ENCODE measurements at places on chromosomes 3 and 15. TPM values are rescaled to one million over a fixed set of nuclear protein-coding genes. Genes with fewer than 3 reads are reported as not detected.

The ALG1L2 gene
- total RNA-seq: not detected

DNA sequence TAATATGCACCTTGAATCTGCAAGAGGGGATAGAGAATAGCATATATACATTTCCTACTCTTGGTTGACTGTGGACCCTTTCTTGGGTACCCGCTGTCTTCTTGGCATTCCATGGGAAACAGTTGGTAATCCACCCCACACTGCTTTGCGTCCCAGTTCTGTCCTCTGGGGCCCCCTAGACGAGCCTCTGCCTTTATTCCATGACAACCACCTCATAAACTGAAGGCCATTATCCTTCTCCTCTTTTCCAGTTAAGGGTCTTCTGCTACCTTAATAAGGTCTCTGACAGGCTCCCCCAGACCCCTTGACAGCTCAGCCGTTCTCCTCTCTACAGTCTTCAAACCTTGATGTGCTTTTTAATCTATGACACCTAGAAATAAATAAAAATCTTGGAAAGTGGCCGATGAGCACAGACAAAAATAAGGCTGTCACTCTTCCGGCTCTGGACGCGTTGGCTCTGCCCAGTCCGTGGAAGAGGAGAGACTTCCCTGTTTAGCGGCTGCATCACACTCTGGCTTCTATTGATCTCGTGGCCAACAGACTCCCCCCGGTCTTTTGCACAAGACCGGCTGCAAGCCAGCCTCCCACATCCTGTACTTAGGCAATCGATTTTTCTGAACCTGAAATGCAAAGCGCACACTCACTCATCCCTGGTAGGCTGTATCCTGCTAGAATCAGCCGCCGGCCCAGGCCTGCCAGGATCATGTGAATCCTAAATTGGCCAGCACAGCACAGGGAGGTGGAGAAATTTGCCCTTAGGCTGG is 251.0 kb upstream of the TLE3 start:
- DNase-seq: peak; percentile 76
- H3K4me3 ChIP-seq: no peak overlapping the region
- no peaks in the 10 kb centered on the region for H3K36me3 ChIP-seq
- H3K4me1 ChIP-seq: peaks cover 9% of the 10 kb centered on the region

- H3K27me3 ChIP-seq: no peaks in the 10 kb centered on the region
- peak; percentile 39 for DNase-seq
- no peaks in the 10 kb centered on the region for H3K4me1 ChIP-seq
Measured at GRCh38 chr15:64653757-64654156, 121.6 kb downstream of the RBPMS2 start.

The SENP8 gene
- total RNA-seq: 2.8 TPM

DNA sequence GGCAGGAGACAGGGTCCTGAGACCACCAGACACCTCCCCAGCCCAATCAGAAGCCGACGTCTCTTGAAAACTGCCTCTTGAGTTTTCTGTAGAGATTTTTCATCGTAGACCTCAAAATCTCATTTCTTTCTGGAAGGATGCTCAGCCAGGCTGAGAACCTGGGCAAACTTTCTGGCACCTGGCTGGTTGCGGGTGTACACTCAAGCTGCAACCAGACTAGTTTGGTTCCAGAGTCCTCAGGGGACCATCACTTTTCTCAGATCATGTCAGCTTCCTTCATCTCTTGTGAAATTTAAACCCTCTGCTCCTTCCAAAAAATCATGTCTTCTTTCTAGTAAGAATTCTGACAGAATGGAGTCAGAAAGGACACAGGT is 45.1 kb downstream of the CMTM7 start:
- H3K36me3 ChIP-seq: no peaks in the 10 kb centered on the region
- H3K4me3 ChIP-seq: no peak overlapping the region
- DNase-seq: no peak

DNA sequence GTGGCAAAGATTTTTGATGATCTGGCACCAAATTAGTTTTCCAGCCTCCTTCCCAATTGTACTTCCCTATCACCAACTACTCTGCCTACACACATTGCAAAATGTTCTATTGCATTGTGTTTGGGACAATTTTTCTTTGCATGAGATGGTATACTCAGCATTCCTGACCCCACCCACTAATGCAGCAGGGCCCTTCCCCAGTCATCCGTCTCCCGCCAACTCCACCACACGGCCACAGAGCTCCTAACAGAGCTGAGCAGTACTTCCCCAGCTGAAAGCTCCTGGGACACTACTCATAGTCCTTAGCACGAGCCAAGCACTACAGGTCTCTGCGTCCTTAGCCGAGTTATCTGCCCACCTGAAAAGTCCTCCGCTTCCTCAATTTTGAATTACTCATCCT is 34.2 kb downstream of the TXNRD3 start:
- H3K4me3 ChIP-seq: no peak overlapping the region
- peaks cover 46% of the 10 kb centered on the region for H3K4me1 ChIP-seq
- no peaks in the 10 kb centered on the region for H3K27me3 ChIP-seq
- H3K27ac ChIP-seq: peak overlapping the region; percentile 49
- DNase-seq: peak; percentile 55

- no peak overlapping the region for H3K4me3 ChIP-seq
- H3K27me3 ChIP-seq: no peaks in the 10 kb centered on the region
- no peak for DNase-seq
- no peaks in the 10 kb centered on the region for H3K36me3 ChIP-seq
- no peaks in the 10 kb centered on the region for H3K4me1 ChIP-seq
Measured at GRCh38 chr3:196962108-196962929, 6.3 kb downstream of the PIGZ start.

- no peaks in the 10 kb centered on the region for H3K36me3 ChIP-seq
- DNase-seq: no peak
Measured at GRCh38 chr3:3705090-3705775, 94.0 kb upstream of the LRRN1 start.

The SCG3 gene
- not detected for total RNA-seq

DNA sequence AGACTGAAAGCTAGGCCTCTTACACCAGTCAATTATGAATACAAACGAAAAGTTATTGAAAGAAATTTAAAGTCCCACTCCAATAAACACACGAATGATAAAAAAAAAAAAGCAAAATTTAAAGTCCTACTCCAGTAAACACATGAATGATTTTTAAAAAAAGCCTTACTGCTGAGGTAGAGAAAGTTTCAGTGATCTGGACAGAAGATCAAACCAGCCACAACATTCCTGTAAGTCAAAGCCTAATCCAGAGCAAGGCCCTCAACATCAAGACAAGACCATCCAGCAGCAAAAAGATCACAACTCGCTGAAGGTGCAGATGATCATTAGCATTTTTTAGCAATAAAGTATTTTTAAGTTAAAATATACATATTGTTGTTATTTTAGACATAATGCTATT is 95.6 kb upstream of the LIPC start:
- peaks cover 23% of the 10 kb centered on the region for H3K4me1 ChIP-seq
- no peaks in the 10 kb centered on the region for H3K27me3 ChIP-seq
- H3K27ac ChIP-seq: no peak overlapping the region
- no peaks in the 10 kb centered on the region for H3K36me3 ChIP-seq
- H3K4me3 ChIP-seq: no peak overlapping the region

DNA sequence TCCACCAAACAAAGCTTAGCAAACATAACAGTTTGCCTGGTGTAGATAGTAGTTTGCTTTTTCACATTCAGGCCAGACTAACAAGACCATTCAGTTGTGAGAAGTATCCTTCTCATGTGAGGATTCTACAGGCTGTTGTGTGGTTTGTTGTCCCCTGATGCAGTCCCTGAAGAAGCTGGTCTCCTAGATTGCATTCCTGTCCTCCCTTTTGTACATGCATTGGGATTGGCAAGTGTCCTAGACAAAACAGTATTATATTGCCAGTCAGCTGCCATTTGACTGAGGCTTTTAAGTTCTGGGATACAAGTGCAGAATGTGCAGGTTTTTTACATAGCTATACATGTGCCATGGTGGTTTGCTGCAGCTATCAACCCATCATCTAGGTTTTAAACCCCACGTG is 362.0 kb upstream of the IL12A start:
- DNase-seq: no peak
- no peak overlapping the region for H3K27ac ChIP-seq
- no peaks in the 10 kb centered on the region for H3K4me1 ChIP-seq
- H3K27me3 ChIP-seq: no peaks in the 10 kb centered on the region

DNA sequence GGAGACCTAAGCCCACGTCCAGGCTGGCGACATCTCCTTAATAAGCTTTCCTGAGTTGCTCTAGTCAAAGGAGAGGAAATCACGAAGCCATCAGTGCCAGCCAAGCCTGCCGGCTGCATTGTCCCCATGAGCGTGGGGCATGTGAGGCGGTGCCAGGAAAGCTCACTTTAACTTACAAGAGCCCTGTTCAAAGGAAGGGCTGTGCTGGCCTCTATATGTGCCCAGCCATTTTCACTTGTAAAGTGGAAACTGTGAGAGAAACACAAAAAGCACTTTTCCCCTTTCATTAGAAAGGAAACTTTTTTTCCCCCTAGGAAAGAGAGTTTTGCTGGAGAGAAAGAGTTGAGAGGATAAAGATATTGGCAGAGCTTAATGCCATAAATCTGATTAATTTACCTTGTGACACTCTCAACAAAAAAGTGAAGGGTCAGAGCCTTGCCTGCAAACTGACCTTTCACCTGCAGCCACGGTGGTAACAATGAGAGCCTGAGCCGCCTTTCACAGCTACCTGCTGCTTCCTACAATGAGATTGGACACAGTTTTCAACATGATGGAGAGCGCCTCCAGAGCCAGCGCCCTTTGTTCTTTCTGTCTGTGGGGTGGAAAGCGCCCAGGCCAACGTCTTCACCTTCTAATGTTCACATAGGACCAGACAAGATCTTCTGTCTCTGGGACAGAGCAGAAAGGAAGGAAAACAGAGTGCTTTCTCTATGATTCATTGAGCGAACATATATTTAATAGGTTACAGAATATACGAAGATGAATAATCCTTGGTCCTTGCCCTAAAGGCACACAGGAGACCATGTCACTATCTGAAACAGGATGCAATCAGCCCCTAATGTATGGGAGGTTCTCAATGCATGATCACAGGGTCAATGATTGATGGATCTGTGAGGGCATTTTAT is 233.1 kb upstream of the HES1 start:
- H3K27me3 ChIP-seq: peaks cover 29% of the 10 kb centered on the region
- H3K36me3 ChIP-seq: no peaks in the 10 kb centered on the region
- no peak overlapping the region for H3K27ac ChIP-seq
- H3K4me1 ChIP-seq: no peaks in the 10 kb centered on the region
- H3K4me3 ChIP-seq: no peak overlapping the region
- DNase-seq: no peak

- no peak overlapping the region for H3K27ac ChIP-seq
- H3K27me3 ChIP-seq: no peaks in the 10 kb centered on the region
- no peak overlapping the region for H3K4me3 ChIP-seq
- peak; percentile 21 for DNase-seq
- no peaks in the 10 kb centered on the region for H3K36me3 ChIP-seq
Measured at GRCh38 chr15:47720555-47720954, 3.2 kb downstream of the SEMA6D start.

DNA sequence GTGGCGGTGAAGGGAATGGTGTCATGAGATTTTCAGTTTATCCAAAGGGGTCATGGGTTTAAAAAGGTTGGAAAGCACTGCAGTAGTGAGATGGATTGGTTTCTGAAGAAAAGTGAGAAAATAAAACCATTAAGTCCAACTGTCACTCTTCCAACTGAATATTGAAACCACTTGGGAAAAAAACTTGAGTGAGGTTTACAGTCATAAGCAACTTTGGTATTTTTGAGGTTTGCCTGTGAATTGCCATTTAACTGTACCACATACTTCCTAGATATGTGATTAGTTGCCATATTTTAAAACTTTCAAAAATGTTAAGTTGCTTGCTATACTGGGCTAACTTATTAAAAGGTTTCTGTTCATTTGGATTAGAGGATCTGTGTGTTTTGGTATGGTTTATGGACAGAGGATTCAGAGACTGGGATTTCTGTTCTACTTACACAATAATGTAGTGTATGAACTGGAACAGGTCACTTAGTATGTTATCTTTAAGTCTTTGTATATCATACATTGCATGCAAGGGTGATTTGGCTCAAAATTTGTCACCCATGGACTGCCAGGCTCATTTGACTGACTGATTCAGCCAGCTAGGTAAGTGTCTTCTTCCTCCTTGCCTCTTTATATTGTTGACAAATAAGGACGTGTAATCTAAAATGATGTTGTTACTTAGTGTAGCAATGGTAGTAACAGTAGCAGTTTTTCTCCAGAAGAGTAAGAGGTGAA is 201.4 kb upstream of the EOMES start:
- no peak overlapping the region for H3K4me3 ChIP-seq
- H3K36me3 ChIP-seq: no peaks in the 10 kb centered on the region
- no peak overlapping the region for H3K27ac ChIP-seq
- H3K27me3 ChIP-seq: no peaks in the 10 kb centered on the region

DNA sequence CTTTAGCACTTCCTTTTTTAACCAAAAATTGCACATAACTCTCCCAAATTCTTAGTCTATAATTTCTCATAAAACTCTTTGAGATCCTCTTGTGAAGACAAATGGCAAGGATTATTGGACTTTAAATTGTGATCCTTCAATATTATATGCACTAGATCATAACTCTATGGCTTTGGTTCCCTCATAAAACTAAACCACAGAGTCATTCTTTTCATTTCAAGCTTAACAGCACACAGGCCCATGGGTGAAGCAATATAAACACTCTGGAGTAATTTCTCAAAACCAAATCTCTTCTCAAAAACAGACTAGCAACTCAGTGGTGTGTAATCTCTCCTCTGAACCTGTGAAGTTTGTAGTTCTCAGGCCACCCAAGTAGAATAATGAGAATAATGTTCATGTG is 171.0 kb upstream of the NECTIN3 start:
- H3K36me3 ChIP-seq: no peaks in the 10 kb centered on the region
- H3K4me3 ChIP-seq: no peak overlapping the region
- peak; percentile 55 for DNase-seq
- H3K27ac ChIP-seq: no peak overlapping the region
- peaks cover 4% of the 10 kb centered on the region for H3K4me1 ChIP-seq
- no peaks in the 10 kb centered on the region for H3K27me3 ChIP-seq

GRCh38 chr3:158354713-158355112 is 216.3 kb upstream of the MLF1 start:
- no peaks in the 10 kb centered on the region for H3K27me3 ChIP-seq
- no peaks in the 10 kb centered on the region for H3K36me3 ChIP-seq
- no peak overlapping the region for H3K4me3 ChIP-seq
- DNase-seq: no peak
